ENCODE measurements at places on chromosomes 1 and 21.

GRCh38 chr1:22096463-22096862 lies 44.0 kb downstream of the CDC42 start:
- DNase-seq: no peak

DNA sequence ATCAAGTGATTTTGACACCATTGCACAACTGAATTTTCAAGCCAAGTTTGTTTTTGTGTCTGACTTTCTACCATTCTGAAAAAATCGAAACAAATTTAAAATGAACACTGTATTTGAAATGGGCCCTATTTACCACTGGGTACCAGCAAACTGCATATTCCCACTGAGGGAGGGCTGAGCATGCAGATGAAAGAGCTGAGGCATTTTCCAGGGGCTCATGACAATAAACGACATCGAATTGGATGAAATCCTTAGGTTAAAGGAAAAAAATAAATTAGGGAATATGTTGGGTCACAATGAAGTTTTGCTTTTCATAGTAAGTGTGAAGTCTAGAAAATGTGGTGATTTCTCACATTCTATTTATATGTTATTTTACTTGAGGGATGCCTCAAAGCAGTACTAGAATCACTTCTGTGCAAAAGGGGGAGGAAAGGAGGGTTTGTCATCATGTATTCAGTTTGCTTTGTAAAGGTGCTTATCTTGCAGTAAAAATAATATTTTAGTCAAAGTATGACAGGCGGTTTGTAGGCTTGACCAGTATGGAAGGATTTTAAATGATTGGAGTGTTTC lies 11.2 kb downstream of the ZBTB18 start:
- DNase-seq: no peak

GRCh38 chr1:234932511-234933430 lies 195.9 kb downstream of the TOMM20 start:
- no peak for DNase-seq

DNA sequence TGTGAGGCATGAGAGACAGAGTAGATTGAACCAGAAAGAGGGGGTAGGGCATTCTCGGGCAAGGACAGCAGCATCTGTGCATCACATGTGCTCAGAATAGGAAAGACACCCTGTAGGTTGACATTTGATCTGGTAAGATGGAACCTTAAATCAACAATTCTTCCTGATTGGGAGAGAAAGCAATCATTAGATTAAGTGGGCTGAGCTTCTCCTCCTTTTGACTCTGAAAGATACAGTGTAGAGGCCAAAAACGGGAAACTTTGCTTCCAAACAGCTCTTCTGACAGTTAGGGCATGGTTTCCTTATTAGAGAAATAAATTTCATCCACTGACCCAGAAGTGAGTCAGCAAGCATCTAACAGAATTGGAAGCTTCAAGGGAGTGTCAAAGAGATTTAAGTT lies 9.7 kb downstream of the KIF14 start:
- no peak for DNase-seq

DNA sequence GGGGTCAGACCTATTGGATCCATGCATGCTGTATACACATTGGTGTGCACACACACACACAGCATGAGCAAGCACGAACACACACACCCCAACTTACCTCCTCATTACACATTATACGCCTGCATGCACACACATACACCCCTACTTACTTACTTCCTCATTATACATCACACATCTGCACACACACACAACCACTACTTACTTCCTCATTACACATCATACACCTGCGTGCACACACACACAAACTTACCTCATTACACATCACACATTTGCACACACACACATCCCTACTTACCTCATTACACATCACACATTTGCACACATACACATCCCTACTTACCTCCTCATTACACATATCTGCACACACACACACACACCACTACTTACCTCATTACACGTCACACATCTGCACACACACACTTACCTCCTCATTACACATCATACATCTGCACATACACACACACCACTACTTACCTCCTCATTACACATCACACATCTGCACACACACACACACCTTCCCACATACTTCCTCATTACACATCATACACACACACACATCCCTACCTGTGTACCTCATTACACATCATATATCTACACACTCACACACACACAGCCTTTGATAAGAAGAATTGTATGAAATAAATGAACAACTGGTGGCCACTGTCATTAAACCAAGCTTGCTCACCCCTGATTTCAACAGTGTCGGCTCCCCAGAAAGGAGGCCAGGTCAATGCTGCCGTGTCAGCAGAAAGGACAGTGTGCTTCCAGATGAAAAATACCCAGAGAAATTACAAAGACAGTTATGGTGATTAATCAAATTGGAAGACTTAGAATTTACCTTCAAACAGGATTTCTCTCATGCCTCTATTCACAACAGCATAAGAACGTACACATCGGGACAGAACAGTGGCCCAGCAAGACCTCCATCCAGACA lies 117.8 kb downstream of the SETD4 start:
- no peak for DNase-seq

DNA sequence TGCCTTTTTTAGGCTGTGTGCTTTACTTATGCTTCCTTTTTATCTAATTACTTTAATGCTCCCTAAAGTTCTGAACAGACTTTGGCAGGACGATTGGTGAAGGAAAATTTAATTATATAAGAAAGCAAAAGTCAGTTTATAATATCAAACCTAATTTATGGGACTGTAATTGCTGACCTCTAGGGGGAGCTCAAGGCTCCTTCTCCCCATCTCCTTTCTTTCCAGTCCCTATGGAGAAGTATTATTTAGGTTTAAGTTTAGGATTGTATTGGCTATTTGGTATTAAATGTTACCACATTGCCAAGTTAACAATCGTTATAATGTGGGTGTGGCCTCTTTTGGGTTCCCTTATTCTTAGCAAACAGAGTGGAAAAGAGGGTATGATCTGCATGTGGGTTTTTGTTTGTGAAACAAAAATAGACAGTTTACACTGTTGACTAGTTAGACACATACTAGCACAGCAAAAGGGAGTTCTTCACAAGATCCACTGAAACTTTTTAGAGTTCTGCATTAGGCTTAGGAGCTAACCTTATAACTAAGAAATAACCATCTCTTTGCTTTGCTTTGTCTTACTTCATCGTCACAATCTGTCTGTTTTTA lies 48.2 kb upstream of the TNFSF4 start:
- no peak for DNase-seq

- no peak for DNase-seq
Measured at GRCh38 chr1:88956003-88956402, 36.4 kb downstream of the KYAT3 start.

GRCh38 chr1:43704838-43705237 lies 2.5 kb upstream of the ST3GAL3 start:
- DNase-seq: no peak

DNA sequence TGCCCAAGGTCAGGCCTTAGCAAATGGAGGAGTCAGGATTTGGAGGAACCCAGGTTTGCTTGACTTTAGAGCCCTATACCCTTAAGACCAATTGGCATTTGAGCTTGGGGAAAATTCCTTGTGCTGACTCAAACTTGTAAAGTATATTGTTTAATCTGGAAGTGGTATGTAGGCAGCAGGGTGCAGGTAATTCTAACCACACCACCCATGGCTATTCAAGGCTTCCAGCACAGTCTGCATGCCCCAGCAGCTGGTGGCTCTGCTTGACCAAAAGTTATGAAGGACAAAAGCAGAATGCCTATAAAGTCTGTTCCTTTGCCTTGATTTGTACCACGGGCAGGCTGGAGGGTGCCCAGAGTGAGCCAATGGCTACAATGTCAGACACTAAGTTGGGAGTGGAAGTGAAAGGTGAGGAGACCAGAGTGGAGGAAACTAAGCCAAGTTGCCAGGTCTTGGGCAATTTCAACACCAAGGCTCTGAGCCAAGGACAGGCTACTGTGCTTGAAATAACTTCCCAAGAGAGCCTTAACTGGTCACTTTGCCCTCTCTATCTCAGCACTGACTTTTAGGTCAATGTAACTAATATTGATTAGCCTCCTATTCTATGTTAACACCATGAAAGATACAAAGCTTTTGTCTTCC lies 4.7 kb upstream of the G0S2 start:
- DNase-seq: no peak

DNA sequence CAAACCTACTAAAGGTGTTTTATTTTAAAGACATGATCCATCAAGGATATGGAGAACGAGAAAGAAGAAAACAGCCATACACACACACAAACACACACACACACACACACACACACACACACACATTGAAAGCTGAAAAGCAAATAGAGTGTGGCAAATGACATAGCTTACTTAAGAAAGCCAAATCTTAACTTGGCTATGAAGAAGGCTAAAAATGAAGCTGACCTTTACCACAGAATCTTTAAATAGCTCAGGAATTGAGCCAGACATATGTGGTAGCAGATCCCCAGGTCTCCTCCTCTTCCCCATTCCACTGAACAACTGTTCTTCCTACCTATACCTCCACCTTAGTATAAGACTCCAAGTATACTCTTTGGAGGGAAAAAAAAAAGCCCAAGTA lies 185.6 kb downstream of the CLEC20A start:
- no peak for DNase-seq

GRCh38 chr1:115142616-115143015 lies 53.3 kb upstream of the TSPAN2 start:
- no peak for DNase-seq

DNA sequence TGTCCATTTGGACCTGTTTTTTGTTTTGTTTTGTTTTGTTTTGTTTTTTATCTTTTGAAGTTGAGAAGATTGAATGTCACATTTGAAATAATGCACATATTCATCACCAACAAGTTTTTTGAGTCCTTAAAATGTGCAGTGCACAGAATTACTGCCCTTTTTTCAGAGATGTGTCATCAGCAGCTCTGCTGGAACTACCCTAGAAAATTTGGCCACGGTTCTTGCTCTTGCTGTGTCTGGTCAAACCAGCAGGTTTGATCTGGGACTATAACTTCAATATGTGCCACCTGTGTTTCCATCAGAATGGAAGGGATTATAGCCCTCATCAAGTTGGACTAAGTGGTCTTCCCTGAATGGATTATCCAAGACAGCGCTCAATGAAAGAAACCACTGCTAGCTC lies 24.1 kb upstream of the CNN3 start:
- no peak for DNase-seq

DNA sequence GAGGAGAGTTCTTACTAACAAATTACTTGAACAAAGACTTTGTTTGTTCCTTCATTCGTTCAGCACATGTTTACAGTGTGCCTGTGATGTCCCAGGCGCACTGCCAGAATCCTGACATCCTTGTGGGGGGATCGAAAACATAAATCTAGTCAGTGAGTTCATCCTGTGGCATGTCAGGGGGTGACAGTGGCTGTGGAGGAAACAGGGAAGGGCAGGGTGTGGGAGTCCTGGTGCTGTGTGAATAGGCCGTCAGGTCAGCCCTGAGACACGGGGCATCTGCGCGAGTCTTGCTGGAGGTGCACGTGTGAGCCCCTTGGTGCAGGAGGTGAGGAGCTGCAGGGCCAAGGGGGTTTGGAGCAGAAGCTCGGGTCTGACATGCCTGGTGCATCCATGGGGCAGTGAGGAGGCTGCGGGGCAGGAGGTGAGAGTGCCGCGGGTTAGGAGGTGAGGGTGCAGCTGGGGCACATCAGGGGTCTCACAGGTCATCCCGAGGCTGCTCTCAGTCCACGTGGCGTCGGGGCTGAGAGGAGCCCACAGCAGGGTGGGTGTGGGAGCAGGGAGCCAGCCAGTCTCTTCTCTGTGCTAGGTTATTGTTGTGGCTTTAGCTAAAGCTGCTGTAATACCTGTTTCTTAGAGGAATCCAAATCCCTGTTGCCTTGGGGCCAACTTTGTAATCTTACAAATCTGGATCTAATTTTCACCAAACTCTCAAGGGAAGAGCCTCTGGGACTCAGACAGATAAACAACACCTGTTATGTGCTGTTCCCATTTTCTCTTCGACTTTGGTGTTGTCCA lies 93.4 kb downstream of the PCBP3 start:
- no peak for DNase-seq

DNA sequence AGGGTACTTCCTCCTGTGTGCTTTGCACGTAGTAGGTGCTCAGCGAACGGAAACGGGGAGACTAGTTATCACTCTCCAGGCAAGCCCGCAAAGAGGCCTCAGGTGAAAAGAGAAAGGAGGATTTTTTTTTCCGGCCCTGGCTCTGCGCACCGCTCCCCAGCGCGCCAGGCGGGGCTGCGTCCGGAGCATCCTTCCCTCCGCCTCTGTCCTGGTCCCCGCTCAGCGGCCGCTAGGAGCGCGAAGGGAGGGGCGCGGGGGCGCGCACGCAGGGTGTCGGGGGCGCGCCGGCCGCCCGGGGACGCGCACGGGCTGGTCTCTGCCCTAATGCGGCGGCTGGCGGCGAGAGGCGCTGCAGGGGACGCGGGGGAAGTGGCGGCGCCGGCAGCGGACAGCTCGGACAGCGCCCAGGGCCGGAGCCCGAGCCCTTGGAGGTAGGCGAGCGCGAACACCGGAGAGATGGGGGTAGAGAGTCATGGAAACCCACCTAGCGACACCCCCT lies 42.3 kb upstream of the NFASC start:
- DNase-seq: peak; percentile 85
